ENCODE measurements at places on chromosomes 12 and 14. TPM values are rescaled to one million over a fixed set of nuclear protein-coding genes. Genes with fewer than 3 reads are reported as not detected.

GRCh38 chr12:11877102-11877826 lies 193.5 kb upstream of the BCL2L14 start:
- DNase-seq, result no peak

- no peak for DNase-seq
Measured at GRCh38 chr14:94138251-94138650, 8.8 kb upstream of the IFI27L2 start.

DNA sequence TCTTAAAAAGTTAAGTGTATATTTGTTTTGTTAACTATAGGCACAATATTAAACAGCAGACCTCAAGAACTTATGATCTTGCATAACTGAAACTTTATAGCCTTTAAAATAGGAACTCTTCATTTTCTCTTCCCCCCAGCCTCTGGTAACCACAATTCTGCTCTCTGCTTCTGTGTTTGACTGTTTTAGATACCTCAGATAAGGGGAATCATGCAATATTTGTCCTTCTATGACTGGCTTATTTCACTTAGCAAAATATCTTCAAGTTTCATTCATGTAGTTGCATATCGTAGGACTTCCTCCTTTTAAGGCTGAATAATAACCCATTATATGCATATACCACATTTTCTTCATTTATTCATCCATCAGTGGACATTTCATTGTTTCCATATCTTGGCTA lies 131.3 kb downstream of the PTPRO start:
- no peak for DNase-seq

DNA sequence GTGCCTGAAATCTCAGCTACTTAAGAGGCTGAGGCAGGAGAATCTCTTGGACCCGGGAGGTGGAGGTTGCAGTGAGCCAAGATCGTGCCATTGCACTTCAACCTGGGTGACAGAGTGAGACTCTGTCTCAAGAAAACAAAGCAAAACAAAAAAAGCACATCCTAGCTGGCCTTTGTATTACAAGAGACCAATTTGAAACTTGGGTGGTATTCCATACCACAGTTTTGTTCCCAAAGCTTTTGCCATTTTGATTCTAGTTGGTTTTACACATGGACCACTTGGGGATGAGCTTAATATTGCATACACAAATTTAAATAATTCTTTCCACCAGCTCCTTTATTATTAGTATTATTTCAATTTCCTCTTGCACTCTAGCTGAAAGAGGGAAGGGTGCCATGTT lies 276.9 kb upstream of the SLC16A7 start:
- DNase-seq, result no peak

DNA sequence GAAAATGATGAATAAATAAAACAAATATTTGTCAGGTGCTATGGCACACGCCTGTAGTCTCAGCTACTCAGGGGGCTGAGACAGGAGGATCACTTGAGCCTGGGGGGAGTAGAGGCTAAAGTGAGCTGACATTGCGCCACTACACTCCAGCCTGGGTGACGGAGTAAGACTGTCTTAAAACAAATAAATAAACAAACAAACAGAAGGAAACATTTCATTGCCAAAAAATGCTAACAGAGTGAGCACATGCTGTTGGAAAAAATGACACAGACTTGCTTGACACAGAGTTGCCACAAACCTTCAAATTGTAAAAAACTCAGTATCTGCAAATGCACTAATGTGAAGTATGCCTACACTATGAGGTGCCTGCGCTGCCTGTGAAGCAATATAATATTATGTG lies 50.8 kb upstream of the AP4S1 start:
- DNase-seq, result no peak

GRCh38 chr14:99950181-99950580 lies 115.0 kb upstream of the EVL start:
- DNase-seq, result no peak

DNA sequence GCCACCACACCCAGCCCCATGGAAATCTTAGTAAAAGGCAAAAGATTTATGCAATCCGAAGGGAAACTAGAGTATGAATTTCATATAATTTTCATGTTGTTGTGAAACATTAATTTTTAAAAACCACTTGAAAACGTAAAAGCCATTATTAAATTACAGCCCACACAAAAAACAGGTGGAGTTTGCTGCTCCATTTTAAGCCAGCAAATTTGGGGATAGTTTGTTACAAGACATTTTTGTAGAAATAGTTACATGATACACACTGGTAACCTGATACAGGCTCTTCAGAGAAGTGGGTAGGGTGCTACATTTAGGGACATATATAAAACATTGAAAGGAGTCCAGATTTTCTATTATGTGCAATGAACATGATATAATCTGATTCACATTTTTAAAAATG lies 17.6 kb downstream of the GNPTAB start:
- DNase-seq, result no peak

- DNase-seq, result no peak
Measured at GRCh38 chr14:94963051-94963450, 193.1 kb upstream of the GSC start.

DNA sequence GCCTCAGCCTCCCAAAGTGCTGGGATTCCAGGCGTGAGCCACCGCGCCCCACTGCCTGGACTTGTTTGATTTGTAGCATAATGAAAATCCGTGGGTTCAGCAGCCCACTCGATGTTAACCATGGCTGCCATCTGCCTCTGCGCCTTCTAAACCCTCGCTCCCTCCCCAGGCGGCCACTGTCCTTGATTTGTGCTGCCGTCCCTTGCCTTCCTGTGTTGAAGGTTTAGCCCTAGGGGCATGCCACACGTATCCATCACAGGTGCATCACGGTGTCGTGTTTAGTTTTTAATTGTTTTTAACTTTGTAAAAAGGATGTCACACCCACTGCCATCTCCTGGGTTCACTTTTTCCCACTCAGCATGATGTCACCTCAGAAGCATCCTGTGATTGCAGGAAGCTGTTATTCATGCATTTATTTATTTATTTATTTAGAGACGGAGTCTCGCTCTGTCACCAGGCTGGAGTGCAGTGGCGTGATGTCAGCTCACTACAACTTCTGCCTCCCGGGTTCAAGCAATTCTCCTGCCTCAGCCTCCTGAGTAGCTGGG lies 24.5 kb upstream of the ULK1 start:
- no peak for DNase-seq

DNA sequence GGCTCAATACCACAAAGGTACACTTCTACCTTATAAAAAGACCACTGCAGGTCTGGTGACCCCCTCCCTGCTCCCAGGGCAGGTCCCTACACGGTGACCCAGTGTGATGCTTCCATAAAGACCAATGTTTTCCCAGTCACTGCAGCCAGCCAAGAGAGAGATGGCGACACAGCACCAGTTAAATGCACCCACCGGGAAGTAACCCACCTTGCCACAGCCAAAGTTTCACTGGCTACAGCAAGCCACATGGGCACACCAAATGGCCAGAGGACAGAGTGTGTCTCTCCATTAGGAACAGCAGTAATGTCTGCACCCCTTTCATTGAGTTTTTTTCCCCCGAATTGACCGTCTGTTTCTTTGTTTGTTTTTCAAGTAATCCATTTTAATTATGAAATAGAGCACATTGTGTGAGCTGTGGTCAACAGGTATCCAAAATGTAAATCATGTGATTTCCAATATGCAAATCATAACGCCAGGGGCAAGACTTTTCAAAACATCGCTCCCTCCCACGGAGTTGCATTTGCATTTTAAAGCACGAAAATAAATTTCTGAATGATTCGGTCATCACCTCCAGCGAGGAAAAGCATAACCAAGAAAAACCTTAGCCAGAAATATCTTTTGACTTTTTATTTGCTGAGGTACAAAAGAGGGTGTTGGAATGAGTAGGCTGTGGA lies 48.9 kb upstream of the EML1 start:
- DNase-seq, result no peak

GRCh38 chr12:115388139-115388538 lies 704.2 kb upstream of the TBX3 start:
- no peak for DNase-seq

DNA sequence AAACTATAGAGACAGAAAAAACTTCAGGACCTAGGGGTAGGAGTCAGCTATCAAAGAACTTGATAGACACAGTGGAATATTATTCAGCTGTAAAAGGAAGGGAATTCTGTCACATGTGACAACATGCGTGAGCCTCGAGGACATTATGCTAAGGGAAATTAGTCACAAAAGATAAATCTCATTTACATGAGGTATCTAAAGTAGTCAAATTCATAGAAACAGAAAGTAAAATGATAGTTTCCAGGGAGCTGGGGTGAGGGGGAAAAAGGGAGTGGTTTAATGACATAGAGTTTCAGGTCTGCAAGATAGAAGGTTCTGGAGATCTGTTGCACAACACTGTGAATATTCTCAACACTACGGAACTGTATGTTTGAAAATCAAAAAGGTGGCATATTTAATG lies 50.0 kb upstream of the PRIMA1 start:
- no peak for DNase-seq

- no peak for DNase-seq
Measured at GRCh38 chr12:89327486-89328094, 24.7 kb downstream of the DUSP6 start.

GRCh38 chr14:30906752-30907658 lies 32.6 kb downstream of the COCH start:
- DNase-seq, result no peak

DNA sequence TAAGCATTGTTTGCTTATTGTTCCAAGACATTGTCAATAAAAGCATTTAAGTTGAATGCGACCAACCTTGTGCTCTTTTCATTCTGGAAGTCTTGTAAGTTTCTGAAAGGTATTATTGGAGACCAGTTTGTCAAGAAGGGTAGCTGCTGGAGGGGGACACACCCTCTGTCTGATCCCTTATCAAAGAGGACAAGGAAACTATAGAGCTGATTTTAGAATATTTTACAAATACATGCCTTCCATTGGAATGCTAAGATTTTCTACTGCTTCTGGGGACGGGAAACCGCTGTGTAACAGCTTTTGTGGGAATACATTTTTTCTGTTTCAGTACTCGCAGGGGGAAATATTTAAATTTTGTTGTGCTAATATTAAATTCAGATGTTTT lies 3.5 kb downstream of the FOS start:
- DNase-seq, result no peak

LHX5 gene
- not detected for total RNA-seq

RPGRIP1 gene
- total RNA-seq, result 0.16 TPM

TSPAN8 gene
- total RNA-seq, result not detected

SOAT2 gene
- not detected for total RNA-seq

APOF gene
- not detected for total RNA-seq

POTEM gene
- total RNA-seq, result not detected

CLEC1A gene
- total RNA-seq, result 0.62 TPM

P2RX7 gene
- 2.7 TPM for total RNA-seq

Measured in occipital lobe (tissue), 3 donors.